Calu3 (cell line): ENCODE measurements at places on chromosomes 1 and 21. TPM values are rescaled to one million over a fixed set of nuclear protein-coding genes. Genes with fewer than 3 reads are reported as not detected.

- DNase-seq, result no peak
These were observed 19.8 kb downstream of the SMIM12 start for GRCh38 chr1:34839526-34840305.

GRCh38 chr1:217193151-217193550 lies 437.7 kb downstream of the GPATCH2 start:
- no peak for DNase-seq

DNA sequence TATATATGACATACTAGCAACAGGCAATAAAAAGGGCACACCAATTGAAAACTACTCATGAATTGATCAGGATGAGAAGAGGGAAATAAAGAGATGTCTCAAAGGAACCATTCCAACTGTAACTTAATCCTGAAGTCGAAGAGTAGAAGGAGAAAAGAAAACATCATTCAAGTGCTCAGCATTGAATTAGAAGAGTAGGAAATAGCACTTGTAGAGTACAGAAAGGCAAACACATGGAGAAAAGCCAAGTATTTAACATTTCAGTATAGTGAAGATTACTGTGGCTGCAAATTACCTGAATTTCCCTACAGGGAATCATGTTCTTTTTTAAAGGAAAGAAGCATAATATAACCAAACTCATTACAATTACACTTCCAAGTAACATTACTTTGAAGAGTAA lies 205.0 kb downstream of the KCTD3 start:
- DNase-seq, result no peak

Gene CYP4B1
- 0.92 and 1.2 TPM in 2 replicates for total RNA-seq

Gene TNFSF18
- not detected in 2 replicates for total RNA-seq
